ENCODE measurements at places on chromosomes 12 and 14.
A peak's percentile ranks its signal among the peaks of the same experiment; 100 is the strongest.

- no peak for DNase-seq
These were observed 201.2 kb downstream of the SEC23A start for GRCh38 chr14:38901791-38902190.

DNA sequence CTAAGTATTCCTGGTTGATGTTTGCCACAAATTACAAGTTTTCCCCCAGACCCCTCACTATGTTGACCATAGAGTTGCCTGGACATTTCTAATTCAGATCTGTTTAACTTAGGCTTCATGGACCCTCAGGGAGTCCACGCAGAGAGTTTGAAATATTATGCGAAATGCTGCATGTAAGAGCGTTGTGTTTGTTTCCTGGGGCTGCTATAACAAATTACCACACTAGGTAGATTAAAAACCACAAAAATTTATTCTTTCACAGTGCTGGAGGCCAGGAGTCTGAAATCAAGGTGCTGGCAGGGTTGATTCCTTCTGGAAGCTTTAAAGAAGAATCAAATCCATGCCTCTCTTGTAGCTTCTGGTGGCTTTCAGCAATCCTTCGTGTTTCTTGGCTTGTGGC lies 177.9 kb upstream of the KITLG start:
- DNase-seq: no peak

GRCh38 chr12:6688543-6688998 lies 604 bp downstream of the ZNF384 start:
- peak; percentile 94 for DNase-seq

DNA sequence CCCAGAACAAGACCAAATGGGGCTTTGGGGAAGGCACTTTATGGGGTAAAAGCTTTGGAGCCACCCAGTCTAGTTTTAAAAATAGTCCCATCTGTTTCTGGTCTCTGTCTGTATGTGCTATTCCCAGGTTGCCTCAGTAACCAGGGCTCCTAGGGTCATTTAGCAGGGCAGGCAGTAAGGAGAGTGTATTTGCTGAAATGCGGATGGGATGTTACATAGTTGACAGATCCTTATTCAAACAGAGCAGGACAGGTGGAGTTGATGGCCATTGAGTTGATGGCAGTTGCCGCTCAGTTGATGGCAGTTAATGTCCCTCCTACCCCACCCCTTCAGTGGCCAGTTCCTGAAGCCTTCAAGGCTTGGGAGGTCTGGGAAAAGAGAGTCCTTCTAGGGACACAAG lies 4.6 kb downstream of the ZC3H10 start:
- DNase-seq: no peak

GRCh38 chr12:13588574-13588973 lies 392.0 kb downstream of the EMP1 start:
- DNase-seq: no peak

DNA sequence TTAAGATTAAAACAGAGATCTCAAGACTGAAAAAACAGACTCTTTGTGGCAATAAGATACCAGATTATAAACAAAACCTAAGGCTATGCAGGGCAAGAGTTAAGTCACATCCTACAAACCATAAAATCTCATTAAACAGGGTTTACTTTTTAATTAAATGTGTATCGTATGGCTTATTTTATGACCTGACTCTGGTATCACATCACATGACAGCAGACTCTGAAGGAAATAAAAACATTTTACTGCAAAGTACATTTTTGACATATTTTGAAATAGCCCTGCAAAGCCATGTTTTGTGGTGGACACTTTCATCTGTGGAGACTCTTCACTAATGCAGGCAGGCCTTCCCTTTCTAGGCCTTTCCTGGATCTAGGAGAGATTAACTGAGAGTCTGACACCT lies 327.6 kb upstream of the CLEC14A start:
- DNase-seq: no peak

DNA sequence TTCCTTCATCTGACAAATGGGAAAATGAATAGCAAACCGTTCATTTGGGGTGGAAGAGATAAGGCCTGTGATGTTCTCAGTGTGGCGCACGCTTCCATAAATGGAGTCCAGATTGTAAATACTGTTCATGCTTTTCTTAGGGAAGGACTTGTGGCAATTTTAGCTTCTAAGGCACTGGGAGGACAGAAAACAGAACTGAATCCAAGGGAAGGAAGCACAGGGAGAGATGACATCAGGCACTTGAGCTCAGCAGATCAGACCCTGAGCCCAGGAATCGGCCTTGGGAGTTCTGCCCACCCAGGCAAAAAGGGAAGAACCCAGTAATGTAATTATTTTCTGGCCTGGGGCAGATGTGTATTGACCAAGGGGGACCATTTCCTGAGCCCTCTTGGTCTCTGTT lies 7.2 kb upstream of the SH2B3 start:
- peak; percentile 54 for DNase-seq

GRCh38 chr12:26116829-26117715 lies 7.8 kb downstream of the BHLHE41 start:
- DNase-seq: no peak
